ENCODE measurements at places on chromosomes 6 and 20. TPM values are rescaled to one million over a fixed set of nuclear protein-coding genes. Genes with fewer than 3 reads are reported as not detected.

GRCh38 chr6:105014954-105015353, 58.0 kb downstream of the LIN28B start:
- DNase-seq: no peak

GRCh38 chr6:150252714-150253444, 110.0 kb downstream of the PPP1R14C start:
- no peak for DNase-seq

DNA sequence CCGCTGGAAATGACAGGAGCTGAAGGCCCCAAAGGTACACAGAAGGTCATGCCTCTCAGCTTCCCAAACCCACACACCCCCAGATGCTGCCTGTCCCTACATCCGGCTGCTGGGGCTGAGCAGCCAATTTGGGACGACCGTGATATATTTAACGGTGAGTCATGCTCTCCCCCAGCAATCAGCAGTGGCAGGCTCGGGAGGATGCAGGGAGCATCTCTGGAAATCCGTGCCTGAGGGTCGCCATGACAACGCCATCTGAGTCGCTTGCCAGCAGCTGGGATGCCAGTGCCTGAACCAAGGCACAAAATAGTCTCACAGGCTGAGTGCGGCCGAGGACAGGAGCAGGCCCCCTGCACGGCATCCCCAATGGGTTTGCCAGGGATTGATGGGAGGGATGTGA, 57.9 kb downstream of the KCNB1 start:
- no peak for DNase-seq

DNA sequence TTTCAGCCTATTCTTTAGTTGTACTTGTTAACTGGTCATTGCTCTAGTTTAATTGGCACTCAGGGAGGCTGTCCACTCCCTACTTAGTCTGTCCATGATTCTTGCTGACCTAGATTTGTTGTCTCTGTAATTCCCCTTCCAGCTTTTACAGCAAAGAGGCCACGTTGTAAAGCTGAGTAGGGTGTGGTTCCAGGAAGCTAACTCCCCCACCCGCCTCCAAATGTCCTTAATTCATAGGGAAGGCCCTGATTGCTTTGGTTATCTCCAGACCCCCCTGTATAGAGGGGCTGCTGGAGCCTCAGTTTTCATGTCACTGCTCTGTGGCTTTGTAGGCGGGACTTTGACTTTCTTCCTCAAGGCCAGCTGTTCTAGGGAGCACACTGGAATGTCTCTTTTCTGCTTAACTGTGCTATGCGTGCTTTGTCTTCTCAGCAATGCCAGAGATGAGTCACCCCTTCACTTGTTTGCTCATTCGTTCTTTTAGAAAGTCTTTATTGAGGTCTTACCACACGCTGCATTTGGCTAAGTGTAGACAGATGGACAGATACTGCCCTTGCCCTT, 175.1 kb upstream of the JAG1 start:
- DNase-seq: no peak

Gene TNF
- not detected for total RNA-seq

Gene TAP1
- 33.2 TPM for total RNA-seq

Gene DNAJC5
- 42.7 TPM for total RNA-seq

Gene ANGPT4
- not detected for total RNA-seq

Gene SMLR1
- total RNA-seq: not detected

Gene TASP1
- 9.0 TPM for total RNA-seq

Gene AKAP12
- total RNA-seq: 154 TPM

Measured in osteocyte (in vitro differentiated cells).